Amniotic epithelial cell (primary cell): ENCODE measurements at places on chromosomes 7 and 10.

DNA sequence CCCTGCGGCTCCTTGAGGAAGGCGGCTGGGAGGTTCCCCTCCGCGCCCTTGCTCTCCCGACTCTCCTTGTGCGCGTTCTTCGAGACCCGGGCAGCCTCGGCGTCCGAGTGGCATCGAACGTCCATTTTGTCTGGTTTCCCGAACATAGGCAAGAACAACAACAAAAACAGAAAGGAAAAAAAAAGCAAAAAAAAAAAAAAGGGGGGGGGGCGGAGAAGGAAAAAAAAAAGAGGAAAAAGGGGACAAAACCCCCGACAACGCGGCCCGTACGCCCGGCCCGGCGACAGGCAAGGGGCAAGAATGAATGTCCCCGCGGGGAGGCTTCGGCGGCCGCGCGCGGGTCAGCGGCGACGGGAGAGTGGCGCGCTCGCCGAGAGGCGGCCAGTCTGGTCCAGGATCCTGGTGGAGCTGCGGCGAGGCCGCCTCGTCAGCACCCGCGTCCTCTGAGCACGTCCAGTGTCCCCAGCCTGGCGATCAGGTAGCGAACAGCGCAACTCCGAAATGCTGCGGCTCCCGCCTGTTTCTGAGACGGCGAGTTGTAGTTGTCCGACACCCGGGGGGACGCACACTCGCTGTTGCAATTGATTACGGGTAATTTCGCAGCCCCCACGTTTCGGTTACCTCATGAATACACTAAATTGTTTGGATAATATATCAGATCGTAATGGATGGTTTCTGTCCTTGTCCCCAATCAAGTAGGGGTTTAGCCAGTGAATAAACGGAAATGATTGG, at the start of gene VAX1:
TSS of gene VAX1 (minus strand) at position 360 of the 732 bp plus-strand sequence. CDS start at position 146, 214 bp downstream.
- no peak for DNase-seq

DNA sequence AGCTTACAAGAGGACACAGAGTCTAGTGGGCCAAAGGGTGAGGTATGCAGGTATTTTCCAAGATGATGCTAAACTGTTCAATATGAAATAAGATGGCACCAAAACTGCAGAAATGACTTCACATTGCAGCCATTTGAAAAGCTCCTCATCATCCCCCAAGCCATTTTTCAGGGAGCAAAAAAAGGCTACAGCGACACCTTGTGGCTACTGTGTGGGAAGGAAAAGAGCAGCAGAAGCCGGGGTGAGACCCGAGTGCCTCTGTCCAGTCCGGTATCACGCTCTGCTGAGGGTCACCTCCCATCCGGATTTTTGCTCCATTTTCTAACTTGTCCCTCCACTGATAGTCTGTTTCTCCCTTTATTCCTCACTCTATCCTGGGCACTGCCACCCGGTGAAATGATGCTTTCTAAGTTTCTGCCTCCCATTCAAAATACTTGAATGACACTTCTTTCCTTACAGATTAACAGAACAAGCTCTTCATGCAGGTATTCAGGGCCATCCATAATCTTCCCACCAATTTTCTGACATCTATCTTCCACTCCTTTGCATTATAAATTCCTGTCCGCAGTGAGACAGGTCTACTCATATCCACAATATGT, 220.2 kb downstream of the DGKI start:
- DNase-seq = peak; percentile 52

GRCh38 chr7:143025371-143025770, 1.6 kb downstream of the OR9A2 start:
- no peak for DNase-seq

DNA sequence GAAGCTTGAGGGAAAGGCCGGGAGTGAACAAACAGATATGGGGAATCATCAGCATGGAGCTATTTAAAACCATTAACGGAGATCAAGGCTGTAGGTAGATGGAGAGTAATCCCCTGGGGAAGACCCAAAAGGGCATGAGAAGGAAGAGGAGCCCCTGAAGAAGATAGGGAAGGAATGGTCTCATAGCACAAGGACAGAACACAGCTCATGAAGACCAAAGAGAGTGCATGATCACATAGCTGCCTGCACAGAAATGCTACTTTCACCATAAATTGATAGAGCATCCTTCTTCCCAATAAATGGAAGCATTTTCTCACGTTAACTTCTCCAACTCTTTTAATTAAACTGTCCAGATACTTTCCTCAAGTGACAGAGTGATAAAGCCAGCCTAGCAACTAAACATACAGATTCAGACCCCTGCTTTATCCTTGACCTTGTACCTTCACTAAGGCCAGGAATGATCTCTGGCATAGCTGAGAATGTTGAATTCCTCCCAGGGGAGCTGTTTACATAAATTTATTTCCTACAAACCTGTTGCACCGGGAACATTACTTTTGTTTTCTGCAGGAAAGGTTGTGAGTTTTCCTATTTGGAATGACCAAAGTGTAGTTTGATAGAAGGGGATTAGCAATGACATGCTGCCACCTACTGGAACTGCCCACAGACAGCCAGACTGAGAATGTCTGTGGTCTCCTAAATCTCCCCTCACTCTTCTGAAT, 110.8 kb upstream of the LRGUK start:
- peak; percentile 26 for DNase-seq

DNA sequence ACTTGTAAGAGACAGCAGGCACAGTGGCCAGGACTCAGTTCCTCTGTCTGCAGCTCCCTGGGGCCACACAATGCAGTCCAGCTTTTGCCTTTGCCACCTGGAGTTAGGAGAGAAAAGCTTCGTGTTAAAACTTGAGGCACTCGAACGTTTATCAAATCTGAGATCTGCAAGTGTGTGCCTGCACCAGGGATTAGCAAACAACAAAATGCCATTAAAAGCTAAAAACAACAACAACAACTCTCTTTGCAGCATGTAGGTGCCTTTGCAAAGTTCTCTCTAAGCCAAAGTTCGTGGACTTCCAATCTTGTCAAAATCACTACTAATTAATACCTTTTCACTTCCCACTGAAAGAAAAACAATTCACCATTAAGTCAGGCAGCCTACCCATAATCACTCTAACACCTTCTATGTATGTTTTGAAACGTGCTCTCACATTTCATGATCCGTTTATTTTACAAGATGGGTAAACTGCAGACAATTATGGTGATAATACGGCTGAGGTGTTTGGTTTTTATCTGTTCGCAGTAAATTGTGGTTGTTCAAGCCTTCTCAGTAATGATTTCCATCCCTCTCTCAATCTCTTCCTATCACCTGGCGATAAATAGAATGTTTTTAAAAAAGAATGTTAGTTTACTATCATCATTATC, 36.2 kb upstream of the SDK1 start:
- no peak for DNase-seq

DNA sequence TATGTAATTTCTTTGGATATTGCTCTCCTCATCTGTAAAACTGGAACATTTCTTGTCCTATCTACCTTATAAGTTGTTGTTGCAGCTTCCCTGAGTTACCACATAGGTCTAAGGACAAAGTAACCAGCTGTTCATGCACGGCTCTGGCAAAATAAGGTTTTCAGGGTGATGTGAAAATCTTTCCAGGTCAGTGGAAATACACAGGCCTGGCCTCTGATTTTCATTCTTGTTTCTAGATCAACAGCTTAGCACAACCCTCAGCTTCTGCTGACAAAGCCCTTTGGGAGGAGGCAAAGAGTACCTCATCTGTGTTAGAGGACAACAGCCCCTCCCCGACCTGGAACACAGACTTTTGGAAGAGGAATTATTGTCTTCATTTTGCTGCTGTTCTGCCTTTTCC, 117.5 kb upstream of the AGK start:
- DNase-seq = no peak

GRCh38 chr10:104941662-104942061, 300.6 kb downstream of the SORCS3 start:
- DNase-seq = no peak

- DNase-seq = peak; percentile 80
Measured at GRCh38 chr7:152177681-152178404, 152.4 kb downstream of the GALNT11 start.

- peak; percentile 44 for DNase-seq
Measured at GRCh38 chr10:63498665-63499064, 22.5 kb upstream of the REEP3 start.

DNA sequence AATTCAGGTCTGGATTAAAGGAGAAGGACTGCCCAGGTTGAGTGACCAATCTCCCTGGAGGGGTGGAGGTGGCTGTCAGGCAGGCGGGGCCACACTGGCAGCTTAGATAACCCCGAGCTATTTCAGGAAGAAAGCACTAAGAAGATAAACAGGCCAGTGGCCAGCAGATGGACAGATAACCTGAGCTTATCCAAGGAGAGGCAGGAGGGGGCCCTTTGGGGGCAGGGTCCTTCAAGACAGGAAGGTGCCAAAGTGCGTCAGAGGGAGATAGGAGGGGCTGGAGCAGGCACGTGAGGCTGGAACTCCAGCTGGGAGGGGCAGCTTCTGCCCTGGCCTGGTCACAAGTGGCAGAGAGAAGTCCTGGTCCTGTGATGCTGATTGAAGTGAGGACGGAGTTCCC, 29.8 kb upstream of the PODXL start:
- DNase-seq = no peak

- DNase-seq = no peak
Measured at GRCh38 chr10:70592746-70593512, 9.6 kb downstream of the PRF1 start.

DNA sequence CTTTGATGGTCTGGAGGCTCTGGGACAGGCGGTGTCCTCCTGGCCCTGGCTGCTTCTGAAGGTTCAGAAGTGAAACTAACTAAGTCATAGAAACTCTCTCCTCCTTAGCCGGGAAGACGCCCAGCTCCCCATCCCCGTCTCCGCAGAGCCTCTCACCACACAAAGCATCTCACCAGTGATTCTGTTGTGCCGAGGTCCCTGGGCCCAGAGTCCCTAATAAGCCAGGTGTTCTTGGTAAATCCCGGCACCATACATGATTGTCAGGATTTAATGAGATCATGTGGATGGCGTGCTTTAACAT, 9.4 kb downstream of the HKDC1 start:
- no peak for DNase-seq

GRCh38 chr7:139479620-139480019, 3.9 kb downstream of the KLRG2 start:
- DNase-seq = no peak

- no peak for DNase-seq
Measured at GRCh38 chr7:39168403-39169098, 190.8 kb downstream of the POU6F2 start.

DNA sequence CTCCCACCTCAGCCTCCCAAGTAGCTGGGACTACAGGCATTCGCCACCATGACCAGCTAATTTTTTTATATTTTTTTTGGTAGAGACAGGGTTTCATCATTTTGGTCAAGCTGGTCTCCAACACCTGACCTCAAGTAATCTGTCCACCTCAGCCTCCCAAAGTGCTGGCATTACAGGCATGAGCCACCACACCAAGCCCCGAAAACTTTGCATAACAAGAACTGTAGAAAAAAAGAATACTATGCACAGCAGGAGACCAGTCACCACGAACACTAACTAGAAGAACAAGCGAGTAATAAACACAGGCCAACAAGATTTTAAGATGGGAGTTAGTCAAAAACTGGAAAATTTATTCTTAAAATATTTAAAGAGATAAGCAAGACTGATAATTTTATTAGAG, 447.0 kb downstream of the ETV1 start:
- DNase-seq = no peak

DNA sequence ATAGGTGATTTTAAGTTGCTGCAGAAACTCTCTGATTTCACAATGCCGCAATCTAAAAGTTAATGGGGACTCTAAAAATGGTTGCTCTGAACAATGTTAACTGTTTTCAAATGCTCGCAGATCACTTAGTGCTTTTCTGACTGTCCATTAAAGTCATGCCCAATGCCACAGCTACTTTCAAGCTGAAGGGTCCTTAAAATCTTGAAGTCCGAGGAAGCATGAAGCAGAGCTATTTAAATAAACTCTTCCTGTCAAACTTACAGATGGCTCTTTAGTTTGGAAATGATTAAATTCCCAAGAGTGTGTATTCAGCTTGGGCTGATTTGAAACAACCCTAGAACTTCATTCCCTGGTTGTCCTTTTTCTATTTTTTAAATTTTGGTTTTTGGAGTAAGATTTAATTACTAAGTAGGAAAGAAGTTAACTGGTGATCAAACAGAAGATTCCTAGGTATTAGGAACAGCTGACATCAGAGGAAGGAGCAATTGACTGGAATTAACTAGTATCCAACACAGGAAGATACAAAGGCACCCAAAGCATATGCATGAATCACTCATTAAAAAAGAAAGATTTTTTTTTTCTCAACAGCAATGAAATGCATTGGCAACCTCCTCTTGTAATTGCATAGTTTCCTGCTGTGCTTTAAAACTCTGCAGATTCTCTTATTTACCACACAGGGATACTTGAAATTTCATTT, 105.1 kb downstream of the NRP1 start:
- peak; percentile 29 for DNase-seq

GRCh38 chr10:129879655-129880054, 84.4 kb downstream of the EBF3 start:
- DNase-seq = no peak
